ENCODE measurements at places on chromosomes 5 and 9.

- no peak for DNase-seq
Measured at GRCh38 chr5:166330036-166330435, 1961.4 kb upstream of the WWC1 start.

- DNase-seq = no peak
Measured at GRCh38 chr9:37788332-37788731, 3.5 kb upstream of the EXOSC3 start.

- no peak for DNase-seq
Measured at GRCh38 chr9:117116084-117116483, 298.8 kb downstream of the ASTN2 start.

DNA sequence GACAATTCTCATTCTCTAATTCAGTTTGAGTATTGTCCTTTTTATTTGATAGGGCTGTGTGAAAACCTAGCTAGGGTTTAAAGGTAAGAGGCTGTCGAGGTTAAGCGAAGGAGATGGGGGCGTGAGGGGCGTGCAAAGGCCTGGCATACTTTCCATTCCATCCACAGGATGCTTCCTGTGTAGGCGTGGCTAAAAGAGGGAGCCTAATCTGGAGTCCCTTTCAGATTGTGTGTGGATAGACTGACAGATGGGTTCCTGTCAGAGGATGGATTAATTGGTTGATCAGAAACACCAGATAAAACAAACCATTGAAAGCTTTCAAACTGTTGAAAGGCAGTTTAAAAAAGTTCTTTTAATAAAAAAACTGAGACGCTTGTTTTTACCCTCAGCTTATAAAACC, 1.1 kb upstream of the ELL2 start:
- no peak for DNase-seq

DNA sequence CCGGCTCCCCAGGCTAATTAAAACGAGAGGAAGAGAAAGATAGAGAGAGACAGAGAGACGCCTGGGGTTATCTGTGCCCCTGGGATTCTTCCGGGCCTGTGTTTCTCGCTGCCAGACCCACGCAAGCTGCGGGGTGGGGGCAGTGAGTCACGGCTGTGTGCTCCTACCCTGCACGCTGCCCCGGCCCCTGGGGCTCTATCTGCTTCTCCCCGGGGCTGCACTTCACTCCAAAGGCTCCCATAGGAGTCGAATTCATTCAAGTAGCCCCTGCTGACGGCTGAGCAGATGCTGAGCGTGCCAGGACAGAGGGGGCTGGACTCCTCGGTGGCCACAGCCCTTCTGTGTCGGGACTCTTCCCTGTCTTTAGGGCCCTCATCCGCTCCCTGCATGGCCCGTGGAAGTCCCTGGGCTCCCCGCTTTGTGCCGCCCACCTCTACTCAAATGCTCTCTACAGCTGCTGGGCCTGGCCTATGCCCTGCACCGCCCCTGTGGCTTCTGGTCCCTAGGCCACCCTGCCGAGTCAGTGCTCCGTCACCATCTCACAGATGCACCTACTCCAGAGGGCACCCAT, 22.8 kb downstream of the SARDH start:
- no peak for DNase-seq

- DNase-seq = peak; percentile 3
Measured at GRCh38 chr9:17462869-17463464, 115.9 kb upstream of the SH3GL2 start.

GRCh38 chr9:18941060-18941740, 91.8 kb downstream of the SAXO1 start:
- DNase-seq = no peak

- DNase-seq = no peak
Measured at GRCh38 chr9:27042476-27042875, 37.0 kb upstream of the LRRC19 start.

DNA sequence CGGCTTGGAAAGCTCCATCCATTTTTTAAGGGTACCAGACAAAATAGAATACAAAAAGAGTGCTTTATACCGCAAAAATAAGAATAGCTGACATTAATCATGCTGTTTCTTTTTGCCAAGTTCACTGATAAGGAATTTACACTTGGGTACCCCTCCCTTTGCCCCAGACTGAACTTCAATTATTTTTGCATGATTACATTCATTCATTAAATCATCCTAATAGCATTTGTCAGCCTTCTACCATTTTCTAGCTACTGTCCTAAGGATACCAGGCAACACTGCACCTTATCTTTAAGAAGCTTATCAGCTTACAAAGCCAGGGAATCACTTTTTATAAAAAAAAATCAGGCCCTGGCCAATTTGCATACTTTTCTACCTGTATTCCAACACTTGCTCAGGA, 48.4 kb downstream of the YIPF5 start:
- no peak for DNase-seq

DNA sequence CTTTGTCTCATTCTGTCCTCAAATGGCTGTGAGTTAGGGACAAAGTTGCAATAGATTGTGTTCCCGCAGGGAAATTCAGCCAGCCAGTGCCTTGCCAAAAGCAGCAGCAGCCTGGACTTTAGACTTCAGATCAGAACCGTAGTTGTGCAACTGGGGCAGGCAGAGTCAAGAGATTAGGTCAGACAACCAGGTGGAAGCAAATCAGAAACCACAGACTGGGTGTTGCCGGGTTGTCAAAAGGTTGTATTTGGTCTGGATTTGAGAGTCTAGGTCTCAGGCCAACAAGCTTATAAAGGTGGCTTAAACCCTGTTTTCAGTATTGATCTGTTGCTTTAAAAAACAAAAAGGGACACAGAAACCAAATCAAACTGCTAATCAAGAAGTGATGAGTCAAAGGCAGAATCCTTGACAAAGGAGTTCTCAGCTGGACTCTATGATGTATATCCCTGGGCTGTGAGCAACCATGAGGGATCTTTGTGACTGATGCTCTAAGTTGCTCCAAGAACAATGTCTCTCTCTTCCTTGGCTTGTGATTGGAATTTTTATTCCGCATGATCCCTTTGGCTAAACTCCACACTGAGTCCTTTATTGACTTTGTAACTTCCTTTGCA, 20.9 kb downstream of the RFK start:
- no peak for DNase-seq

- no peak for DNase-seq
Measured at GRCh38 chr5:149325166-149325735, 20.0 kb upstream of the GRPEL2 start.

GRCh38 chr5:22754155-22754554, 99.0 kb downstream of the CDH12 start:
- DNase-seq = no peak

DNA sequence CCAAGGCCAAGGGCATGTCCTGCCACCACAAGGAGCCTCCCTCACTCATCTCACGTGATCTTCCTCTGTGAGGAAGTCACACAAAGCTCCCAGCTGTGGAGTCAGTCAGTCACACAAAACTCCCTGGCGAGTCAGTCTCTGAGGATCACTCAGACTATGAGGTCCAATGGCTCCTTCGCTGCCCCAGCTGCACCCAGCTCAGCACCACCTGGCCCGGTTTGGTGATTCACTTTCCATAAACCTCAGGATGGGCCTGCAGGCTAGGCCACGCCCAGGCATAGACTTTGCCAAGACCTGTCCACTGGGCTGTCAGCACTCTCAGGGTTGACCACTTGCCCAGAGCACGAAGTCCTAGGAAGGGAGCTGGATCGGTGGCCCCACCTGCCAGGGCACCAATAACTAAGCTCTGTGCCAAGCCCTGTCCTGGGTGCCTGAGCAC, 233.8 kb downstream of the HSPA4 start:
- no peak for DNase-seq

DNA sequence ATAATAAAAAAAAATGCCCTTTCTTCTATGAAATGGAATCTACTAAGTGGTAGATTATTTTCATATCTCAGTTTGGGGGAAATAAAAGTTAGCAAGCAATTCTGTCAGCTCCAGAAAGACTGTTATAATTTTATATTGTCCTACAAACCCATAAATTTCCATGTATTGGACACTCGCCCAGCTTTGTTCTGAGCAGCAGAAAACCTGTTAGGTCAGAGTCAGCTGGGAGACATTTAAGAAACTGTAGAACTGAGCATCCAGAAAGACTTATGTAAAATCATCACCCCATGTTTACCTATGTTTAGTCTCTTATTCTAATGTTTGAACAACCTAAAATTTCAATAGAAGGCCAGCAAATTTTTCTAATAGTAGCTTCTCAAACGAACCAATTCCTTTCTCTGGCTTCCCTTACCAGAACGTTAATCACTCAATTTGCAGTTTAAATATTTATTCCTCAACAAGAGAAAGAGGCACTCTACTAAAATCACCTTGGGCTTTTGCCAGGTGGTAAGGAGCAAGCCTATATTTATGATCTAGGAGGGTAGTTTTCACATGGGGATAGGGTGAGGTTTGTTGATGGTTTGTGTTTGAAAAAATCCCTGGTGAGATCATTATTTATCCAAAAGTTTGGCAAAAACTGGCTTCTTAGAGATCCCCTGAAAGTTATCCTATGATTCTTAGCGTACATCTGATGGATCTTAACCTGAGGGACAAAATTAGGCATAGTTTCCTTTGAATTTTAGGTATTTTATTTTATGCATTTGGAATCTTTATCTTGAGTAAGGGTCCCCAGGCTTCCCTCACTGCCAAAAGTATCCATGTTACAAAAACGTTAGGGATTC, 34.4 kb downstream of the MACROH2A1 start:
- no peak for DNase-seq

GRCh38 chr9:87119328-87119881, 172.1 kb upstream of the GAS1 start:
- no peak for DNase-seq

- no peak for DNase-seq
Measured at GRCh38 chr9:80648336-80648735, 1041.0 kb downstream of the TLE1 start.

DNA sequence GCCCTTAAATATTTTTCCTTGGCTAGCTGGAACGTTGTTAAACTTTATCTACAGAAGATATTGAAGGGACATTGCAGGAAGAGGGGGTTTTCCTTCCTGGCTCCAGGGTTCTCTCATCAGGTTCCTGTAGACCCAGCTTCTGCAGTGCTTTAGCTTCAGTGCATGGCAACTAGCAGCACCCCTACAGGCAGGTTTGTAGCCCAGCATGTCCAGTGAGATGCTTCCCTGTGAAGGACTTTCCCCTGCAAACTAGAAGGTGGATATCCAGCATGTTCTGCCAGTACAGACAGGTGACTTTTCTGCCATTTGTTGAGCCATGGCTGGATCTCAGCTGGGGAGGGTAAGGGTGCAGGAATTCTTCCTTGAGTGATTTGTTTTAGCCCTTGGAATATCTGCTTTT, 10.4 kb downstream of the CCL28 start:
- no peak for DNase-seq

- DNase-seq = no peak
Measured at GRCh38 chr5:159713773-159714172, 202.5 kb upstream of the ADRA1B start.

All from NCI-H187 treated with DMSO at 0.1 percent for 48 hours (cell line).